IMR-90 (cell line): ENCODE measurements at places on chromosomes 5 and 9. TPM values are rescaled to one million over a fixed set of nuclear protein-coding genes. Genes with fewer than 3 reads are reported as not detected.

The TEK gene
- total RNA-seq = 10.8 and 11.7 TPM in 2 replicates

GRCh38 chr9:123669346-123669745, 260.6 kb downstream of the DENND1A start:
- H3K4me3 ChIP-seq = no peak overlapping the region
- no peak overlapping the region for H3K27ac ChIP-seq
- no peak for DNase-seq
- 0 out of 2 replicates have a peak, but pooled peaks cover 1% of the 10 kb centered on the region for H3K36me3 ChIP-seq
- H3K27me3 ChIP-seq = no peaks in the 10 kb centered on the region

GRCh38 chr5:135386886-135387628, 12.0 kb downstream of the MACROH2A1 start:
- H3K27me3 ChIP-seq = no peaks in the 10 kb centered on the region
- DNase-seq = peak; percentile 94
- peaks cover 45% of the 10 kb centered on the region for H3K36me3 ChIP-seq
- no peak overlapping the region for H3K4me3 ChIP-seq

GRCh38 chr5:126477294-126478117, 54.3 kb downstream of the GRAMD2B start:
- no peaks in the 10 kb centered on the region for H3K27me3 ChIP-seq
- H3K4me1 ChIP-seq = peaks cover 6% of the 10 kb centered on the region
- DNase-seq = peak; percentile 46
- H3K4me3 ChIP-seq = no peak overlapping the region
- H3K27ac ChIP-seq = no peak overlapping the region; the same call in 1 of the 2 replicates

DNA sequence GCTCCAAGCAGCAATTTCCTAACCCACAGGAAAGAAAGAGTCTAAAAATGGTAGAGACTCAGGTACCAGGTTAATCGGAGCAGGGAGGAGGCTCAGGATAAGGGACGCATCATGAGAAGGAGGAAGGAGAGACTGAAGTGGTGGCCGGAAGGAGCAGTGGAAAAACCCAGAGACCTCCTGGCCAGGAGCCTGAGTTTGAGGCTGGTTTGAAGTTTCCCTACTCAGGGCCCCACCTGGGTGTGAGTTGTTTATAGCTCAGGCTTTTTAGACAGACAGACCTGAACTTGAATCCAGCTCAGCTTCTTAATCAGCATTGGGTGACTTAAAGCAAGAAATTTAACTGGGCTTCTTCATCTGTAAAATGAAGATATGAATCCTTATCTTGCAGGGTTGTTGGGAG, 11.9 kb upstream of the AQP7 start:
- peaks cover 8% of the 10 kb centered on the region for H3K27me3 ChIP-seq
- no peak overlapping the region for H3K27ac ChIP-seq
- no peaks in the 10 kb centered on the region for H3K36me3 ChIP-seq
- no peak overlapping the region for H3K4me3 ChIP-seq
- H3K4me1 ChIP-seq = no peaks in the 10 kb centered on the region
- no peak for DNase-seq

DNA sequence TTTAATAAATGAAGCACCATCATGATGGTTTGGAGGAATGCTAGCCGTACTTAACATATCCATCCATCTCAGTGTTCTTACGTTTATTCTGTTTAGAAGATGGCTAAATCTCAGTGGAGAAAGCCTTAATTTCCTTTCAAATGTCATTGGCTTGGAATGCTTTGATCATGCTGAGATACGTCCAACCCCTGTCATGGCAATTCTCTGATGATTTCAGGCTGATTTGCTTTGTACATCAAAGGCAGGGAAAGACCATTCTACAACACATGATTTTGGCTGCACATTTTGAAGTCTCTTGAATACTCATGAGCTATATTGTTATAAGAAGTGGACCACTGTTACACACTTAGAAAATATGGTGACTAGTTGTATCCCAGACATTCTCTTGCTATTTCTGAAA, 1048.4 kb downstream of the MAT2B start:
- no peak overlapping the region for H3K4me3 ChIP-seq
- H3K36me3 ChIP-seq = no peaks in the 10 kb centered on the region
- H3K4me1 ChIP-seq = no peaks in the 10 kb centered on the region
- no peak for DNase-seq
- H3K27me3 ChIP-seq = no peaks in the 10 kb centered on the region
- H3K27ac ChIP-seq = no peak overlapping the region

GRCh38 chr9:104982543-104982942, 54.6 kb upstream of the ABCA1 start:
- H3K4me1 ChIP-seq = peaks cover 2% of the 10 kb centered on the region; the same call in 1 of the 2 replicates
- no peak overlapping the region for H3K4me3 ChIP-seq
- H3K36me3 ChIP-seq = no peaks in the 10 kb centered on the region
- H3K27me3 ChIP-seq = no peaks in the 10 kb centered on the region
- no peak overlapping the region for H3K27ac ChIP-seq
